DMS 273 treated with DMSO at 0.1 percent for 48 hours (cell line): ENCODE measurements at places on chromosomes 5 and 9.
A peak's percentile ranks its signal among the peaks of the same experiment; 100 is the strongest.

GRCh38 chr9:115649991-115650472 is 503.6 kb upstream of the PAPPA start:
- DNase-seq, result no peak

DNA sequence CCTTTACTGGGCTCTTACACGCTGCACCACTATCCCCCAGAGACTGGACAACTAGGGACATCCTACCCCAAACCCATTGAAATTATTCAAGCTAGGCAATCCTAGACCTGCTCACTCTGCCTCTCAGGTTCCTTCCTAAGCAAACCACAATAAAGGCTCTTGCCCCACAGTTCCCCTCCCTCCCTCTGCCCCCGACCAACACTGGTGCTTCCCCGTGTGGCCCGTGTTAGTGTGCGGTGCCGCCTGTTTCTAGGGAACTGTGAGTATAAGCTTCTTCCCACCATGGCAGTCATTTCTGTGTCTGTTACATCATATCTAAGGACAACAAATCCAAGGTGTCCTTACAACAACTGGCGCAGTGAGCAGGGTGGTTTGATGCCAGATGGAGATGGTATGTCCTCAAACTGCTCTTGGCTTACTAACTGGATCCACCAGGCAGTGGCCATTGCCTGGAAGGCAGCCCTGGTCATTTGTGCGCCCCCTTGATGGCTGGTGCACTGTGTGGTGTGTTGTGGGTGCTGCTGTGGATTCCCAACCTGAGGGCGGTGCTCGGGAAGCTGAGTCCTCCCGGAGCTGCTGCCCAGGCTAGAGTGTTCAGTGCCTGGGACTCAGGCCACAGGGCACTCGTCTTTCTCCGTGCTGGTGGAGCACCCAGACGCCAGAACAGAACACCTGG is 8.4 kb upstream of the MXD3 start:
- DNase-seq, result no peak

- no peak for DNase-seq
Measured at GRCh38 chr9:131818089-131818488, 78.2 kb upstream of the RAPGEF1 start.

- peak; percentile 9 for DNase-seq
Measured at GRCh38 chr9:137217276-137218211, 4.5 kb downstream of the RNF208 start.

GRCh38 chr5:79191457-79191856 is 44.5 kb upstream of the JMY start:
- peak; percentile 11 for DNase-seq

- DNase-seq, result no peak
Measured at GRCh38 chr9:3931996-3932906, 367.6 kb downstream of the GLIS3 start.

DNA sequence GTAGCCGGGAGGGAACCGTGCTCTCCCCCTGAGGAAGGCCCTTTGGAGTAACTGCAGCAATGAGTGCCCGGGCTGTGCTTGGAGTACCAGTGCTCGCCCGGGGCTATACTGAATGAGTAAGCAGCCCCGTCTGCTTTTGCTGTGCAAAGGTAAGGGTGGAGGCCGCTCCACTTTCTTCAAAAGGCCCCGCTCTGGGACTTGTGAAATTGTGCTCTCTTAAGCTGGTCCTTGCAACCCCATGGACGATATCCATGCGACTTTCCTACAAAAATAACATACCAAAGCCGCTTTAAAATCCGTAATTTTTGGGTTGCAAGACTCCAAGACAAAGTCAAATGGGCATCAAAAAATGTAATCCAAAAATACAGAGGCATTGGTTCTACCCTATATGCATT is 578 bp upstream of the TNFAIP8 start:
- DNase-seq, result no peak

GRCh38 chr9:34069831-34070230 is 21.1 kb upstream of the UBAP2 start:
- no peak for DNase-seq

GRCh38 chr9:105131981-105132380 is 112.5 kb upstream of the SLC44A1 start:
- DNase-seq, result no peak

DNA sequence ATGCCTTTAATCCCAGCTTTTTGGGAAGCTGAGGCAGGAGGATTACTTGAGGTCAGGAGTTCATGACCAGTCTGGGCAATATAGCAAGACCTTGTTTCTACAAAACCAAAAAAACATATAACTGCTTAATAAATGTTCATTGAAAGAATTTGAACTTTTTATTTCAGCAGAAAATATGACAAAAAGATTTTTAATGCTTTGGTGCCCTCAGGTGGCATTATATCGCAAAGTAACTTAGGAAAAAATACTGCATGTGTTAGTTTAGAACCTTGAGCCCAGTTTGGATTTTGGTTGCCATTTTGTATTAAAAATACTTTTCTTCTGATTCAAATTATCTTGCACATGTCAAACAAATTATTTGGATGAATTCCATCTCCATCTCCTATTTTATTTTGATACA is 103.2 kb downstream of the GPBP1 start:
- no peak for DNase-seq

DNA sequence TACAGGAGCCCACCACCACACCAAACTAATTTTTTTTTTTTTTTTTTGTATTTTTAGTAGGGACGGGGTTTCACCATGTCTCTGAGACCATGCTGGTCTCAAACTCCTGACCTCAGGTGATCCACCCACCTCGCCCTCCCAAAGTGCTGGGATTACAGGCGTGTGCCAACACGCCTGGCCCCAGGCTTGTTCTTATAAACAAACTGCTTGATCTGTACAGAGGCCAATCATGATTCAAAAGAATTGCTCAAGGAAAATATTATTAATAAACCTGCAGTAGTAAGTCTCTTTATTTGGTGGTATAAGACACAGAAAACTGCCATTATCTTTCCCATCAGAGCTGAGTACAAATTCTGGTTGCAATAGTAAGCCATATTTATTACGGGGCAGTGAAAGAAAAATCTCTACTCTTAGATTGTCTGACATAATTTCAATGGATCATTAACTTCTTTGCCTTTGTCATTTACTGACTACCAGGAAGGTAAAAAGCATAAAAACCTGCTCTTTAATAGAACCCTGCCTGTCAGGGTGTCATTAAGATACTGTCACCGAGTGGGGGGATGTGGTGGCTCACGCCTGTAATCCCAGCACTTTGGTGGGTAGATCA is 33.3 kb downstream of the RASEF start:
- no peak for DNase-seq

DNA sequence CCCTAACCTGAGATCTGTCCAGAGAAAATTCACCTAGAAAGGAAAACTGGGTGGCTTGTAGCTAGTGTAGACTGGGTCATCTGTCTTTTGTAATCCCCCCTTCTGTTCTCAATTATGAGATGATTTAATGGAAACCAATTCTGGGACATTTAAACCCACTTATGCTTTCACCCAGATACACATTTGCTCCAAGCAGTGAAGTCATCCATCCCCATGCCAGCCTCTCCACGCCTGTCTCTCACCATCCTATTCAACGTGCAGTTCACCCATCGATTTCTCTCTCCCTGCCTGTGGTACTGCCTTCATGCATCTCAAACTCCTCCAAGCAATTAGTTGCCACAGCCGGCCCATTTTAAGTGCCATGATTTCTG is 1.8 kb downstream of the PHF19 start:
- no peak for DNase-seq

DNA sequence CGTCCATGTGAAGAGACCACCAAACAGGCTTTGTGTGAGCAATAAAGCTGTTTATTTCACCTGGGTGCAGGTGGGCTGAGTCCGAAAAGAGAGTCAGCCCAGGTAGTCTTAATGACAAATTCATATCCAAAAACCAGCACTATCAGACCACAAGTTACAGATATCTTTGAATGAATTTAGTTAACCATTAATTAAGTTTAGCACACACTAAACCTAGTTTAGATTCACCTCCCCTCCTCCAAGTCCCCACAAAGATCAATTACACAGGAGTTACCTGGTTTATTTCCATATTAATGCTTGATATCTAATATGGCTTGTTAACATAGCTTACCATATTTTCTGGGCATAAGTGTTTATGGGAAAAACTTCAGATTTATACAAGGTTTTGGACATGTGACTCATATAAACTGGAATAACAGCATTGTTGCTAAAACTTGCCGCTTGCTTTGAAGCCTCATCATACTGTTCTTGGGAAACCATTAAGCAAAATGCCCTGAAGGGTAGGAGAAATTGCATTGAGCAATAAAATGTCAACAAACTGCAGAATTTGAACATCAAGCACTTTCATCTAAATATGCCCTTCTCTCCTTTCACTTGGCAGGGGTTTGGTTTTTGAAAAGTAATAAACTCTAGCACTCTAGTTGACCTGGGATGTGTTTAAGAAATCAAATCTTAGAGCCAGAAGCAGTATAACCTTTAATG is 166.9 kb downstream of the SNCAIP start:
- DNase-seq, result no peak

- peak; percentile 83 for DNase-seq
Measured at GRCh38 chr5:179607160-179607931, 16.1 kb downstream of the HNRNPH1 start.

DNA sequence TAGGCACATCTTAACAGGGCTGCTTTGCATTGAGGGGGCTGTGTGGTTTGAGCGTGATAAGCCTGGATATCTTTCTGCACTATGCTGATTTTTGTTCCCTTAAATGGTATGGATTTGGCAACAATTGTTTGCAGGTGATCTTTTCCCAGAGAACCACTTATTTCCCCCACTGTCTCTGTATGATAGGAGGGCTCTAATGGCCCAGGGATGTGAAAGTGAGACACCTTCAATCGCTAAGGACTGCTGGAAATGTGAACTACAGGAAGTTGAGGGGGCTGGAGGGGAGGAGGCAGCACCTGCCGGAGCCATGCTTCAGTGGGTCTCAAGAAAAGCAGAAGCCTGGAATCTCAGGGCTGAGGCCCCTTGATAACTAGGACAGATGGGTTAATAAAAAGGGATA is 29.4 kb downstream of the SYK start:
- DNase-seq, result no peak

DNA sequence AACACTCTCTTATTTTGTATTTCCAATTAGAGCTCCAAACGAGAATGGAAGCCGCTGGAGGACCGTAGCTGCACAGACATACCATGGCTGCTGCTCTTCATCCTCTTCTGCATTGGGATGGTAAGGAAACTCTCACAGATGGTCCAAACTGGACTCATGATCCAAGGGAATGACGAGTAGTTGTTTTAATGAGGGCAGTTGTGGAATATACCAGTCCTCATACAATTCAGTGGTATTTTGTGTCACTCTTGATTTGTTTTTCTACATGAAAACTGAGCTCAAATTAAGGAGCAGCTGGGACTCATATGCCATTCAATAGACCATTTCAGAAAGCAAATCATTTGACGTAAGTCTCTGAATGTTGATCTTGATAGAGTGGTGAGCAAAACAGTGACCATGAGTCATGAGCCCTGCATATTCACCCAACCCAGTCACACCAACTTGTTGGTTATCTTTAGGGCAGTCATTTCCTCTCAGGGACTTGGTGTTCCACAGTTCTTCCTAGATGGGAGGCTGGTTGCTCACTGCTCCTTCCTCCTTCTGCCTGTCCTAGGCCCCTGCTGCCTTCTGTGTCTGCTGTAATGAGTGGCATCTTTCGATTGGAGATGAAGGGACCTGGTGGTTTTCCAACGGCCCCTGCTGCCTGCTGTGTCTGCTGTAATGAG is 54.9 kb downstream of the SLC44A1 start:
- no peak for DNase-seq
